ENCODE measurements at places on chromosomes 1 and 21. TPM values are rescaled to one million over a fixed set of nuclear protein-coding genes. Genes with fewer than 3 reads are reported as not detected.

DNA sequence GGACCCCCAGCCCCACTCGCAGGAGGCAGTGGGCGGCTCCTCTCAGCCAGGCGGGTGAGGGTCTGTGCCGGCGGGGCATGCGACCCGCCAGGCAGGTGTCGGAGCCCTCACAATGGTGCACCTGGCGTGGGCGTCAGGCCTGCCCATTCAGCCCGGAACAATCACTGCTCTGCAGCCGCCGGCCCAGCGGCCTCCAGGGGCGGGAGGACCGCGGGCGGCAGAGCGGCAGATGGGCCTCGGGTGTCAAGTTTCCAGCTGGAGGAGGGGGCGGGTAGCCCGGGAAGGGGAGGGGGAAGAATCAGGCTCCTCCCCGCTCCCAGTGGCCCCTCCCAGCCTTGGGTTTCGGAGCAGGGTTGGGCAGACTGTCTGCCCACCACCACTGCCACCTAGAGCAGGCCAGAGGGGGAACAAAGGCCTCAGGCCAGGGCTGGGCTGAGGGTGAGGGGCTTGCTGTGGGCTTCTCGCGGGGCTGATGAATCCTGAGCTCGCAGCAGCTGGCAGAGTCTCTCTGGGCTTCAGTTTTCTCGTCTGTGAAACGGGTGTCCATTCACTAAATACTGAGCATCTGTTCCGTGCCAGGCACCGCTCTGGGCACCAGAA lies 39.5 kb upstream of the CASZ1 start:
- peak; percentile 73 for DNase-seq

- DNase-seq: no peak
Observed at GRCh38 chr1:246415028-246415427, 92.1 kb downstream of the SMYD3 start.

DNA sequence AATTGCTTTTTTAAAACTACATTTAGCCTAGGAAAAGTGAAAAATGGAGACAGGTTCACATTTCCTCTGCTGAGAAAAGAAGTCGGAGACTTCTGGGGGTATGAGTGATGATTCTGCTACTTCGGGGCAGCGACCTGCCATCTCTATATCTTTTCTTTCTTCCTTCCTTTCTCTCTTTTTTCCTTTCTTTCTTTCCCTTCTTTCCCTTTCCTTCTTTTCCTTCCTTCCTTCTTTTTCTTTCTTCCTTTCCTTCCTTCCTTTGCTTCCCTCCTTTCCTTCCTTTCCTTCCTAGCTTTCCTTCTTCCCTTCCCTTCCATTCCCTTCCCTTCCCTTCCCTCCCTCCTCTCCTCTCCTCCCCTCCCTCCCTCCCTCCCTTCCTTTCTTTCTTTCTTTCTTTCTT lies 17.8 kb downstream of the TBX19 start:
- DNase-seq: no peak

GRCh38 chr1:41906943-41907342 lies 11.8 kb downstream of the HIVEP3 start:
- no peak for DNase-seq

CD48 gene
- 9.2 TPM for total RNA-seq

REN gene
- not detected for total RNA-seq

MYBPHL gene
- total RNA-seq: not detected

DNA sequence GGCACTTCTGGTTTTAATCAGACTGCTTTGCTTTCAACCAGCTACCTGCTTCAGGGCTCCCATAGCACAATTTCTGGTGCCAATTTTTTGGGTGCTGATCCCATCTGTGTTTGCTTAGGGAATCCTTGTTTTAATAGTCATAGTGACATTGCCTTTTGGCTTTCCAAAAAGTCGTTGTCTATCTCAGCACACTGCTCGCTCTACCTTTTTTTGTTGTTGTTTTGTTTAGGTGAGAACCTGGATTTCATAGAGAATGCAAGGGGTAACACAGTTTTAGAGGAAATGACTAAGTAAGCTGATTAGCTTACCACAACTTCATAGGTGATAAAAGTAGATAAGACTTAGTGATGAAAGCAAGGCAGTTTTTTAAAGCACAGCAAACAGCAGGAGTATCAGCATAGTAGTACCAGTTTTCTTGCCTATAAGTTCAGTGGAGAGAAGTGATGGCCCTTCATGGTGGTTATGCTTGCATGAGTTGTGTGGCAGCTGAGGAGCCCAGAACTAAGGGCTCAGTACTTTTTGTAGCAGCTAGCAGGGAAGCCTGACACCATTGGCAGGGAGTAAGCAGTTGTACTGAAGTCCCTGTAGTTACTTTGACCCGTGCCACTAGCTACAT lies 31.3 kb downstream of the NEK7 start:
- DNase-seq: no peak
